ENCODE measurements at places on chromosomes 4 and X. TPM values are rescaled to one million over a fixed set of nuclear protein-coding genes. Genes with fewer than 3 reads are reported as not detected.

DNA sequence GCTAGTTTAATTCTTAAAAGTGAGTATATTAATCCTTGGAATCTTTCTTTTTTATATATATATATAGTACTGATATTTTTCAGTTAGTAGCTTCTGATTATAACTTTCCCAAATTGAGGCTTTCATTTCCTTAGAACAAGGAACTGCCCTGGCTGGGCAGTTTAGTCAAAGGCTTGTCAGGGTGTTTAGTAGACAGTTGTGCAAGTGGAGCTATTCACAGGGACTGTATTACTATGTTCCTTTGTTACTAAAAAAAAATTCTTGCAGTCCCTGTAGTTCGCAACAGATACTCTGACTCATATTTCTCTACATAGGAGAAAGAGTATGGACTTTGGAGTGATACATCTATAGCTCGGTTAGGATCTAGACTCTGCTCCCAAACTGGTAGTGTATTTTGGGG lies 20.8 kb downstream of the USO1 start:
- DNase-seq = no peak

DNA sequence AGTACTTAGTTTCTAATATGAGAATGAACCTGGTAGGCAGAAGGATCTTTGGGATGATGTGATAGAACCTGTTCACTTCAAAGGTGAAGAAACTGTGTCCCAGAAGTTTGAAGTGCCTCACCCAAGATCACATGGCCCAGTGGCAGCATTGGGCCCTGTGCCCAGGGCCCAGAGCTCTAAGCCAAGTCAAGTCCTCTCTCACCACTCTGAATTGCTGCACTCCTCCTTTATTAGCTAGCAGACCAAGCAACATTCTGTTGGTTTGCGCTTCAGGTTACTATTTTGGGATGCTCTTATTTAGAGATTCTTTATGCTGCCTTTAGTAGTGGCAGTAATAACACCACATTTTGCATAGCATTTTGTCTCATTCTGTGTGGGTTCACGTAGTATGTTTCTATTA lies 82.7 kb downstream of the PARM1 start:
- no peak for DNase-seq

DNA sequence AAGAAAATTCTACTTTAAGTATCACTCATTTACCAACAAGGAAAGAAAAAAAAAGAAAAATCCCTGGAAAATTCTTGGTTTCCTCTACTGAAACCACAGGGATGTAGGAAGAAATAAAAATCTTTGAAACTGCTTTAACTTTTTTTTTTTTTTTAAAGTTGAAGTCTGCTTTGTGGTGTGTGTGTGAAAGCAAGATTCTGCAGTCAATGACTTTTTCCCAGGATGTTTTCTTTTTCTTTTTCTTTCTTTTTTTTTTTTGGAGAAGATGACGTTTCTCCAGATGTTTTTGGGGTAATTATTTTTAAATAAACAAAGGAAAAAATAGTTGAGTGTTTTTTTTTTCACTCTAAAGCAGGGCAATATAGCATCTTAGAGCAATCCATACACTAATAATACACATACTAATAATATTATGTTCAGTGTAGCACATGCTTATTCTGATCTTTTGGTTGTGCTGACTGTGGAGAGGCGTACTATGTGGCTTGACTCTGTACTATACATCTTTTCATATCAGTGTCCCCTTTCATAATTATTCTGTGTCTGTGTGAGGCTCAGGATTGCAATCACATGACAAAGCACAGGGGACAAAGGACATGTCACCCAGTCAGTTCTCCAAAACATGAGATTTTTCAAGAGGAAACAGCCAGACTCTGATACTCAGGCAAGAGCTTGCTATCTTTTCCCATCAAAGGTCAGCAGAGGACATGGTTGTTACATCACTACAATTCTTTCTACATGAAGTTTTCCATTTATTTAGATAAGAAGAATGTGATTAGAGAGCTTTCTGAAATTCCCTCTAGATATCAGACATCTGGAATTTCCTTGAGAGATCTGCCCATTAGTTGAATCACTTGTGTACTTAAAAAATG lies 111.0 kb downstream of the PDE5A start:
- no peak for DNase-seq

GRCh38 chr4:43607827-43608461 lies 715.4 kb downstream of the GRXCR1 start:
- DNase-seq = no peak

PAGE2 gene
- polyA plus RNA-seq = not detected

DNA sequence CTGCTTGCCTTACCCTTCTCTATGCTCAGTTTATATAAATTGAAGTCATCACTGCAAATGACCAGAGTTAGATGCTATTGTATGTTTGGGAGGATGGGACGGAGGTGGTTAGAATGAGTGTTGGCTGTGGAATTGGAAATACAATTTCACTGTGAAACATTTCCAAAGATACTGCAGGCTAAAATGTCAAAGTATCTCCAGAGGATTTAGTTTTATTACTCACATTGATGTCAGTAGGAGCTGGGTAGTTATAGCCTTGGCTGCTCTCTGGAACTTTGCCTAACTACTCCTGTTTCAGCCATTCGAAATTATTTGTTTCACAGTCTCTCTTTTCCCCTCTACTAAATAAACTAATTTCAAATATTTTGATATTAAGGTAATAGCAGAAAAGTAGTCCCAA lies 92.6 kb upstream of the PPP3CA start:
- no peak for DNase-seq

GRCh38 chr4:101192244-101192643 lies 155.1 kb downstream of the PPP3CA start:
- no peak for DNase-seq

DNA sequence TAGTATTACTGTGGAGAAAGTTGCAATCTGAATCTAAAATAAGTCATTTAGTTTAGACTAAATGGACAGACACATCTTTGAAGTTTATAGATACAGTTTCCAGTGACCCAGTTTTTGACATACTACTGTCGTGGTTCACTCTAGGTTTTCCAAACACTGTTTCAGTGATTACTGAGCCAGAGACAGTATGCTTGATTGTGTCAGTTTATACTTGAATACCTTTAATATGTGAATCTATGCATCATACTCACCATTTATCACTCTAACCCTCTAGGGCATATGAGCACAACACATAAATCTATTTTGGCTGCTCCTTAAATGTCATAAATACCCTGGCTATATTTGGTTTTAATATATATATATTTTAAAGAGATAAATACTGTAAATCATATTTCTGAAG lies 173.5 kb downstream of the GRID2 start:
- no peak for DNase-seq

- no peak for DNase-seq
These were observed 52.9 kb downstream of the CNKSR2 start for GRCh38 chrX:21427086-21427485.

GRCh38 chr4:146004730-146005129 lies 66.1 kb upstream of the ZNF827 start:
- no peak for DNase-seq

- DNase-seq = no peak
These were observed 81.8 kb downstream of the MTMR1 start for GRCh38 chrX:150774798-150775568.

CDKL2 gene
- 18.0 TPM for polyA plus RNA-seq

DNA sequence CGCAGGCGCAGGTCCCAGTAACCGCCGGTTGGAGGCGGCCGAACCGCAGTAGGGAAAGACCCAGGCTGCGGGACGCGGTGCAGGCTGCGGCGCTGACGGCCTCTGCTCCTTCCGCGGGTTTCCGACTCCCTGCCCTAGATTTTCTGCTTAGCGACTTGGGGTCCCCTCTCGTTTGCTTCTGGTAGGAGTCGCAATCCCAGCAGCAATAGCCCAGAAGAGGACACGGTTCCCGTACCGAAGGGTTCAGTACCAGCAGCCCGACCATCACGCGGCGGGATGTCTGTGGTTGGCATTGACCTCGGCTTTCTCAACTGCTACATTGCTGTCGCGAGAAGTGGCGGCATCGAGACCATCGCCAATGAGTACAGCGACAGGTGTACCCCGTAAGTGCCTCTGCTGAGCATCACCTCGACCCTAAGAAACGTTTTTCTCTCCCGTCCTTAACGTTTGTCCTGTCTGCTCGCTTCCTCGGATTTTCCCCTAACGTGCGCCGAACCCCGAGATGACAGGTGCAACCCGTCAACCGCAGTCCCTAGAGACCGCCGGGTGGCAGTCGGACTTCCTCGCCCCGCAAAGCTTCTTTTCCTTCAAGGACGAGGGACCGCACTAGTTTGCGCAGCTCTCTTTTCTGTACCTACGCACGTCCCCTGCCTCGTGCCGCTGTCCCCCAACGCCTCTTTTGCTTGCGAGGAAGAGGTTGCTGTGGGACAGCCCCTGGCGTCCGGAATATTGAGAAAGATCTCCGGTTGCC lies at the start of gene HSPA4L:
Gene HSPA4L (plus strand): TSS at position 48 of the 751 bp plus-strand sequence. CDS start 229 bp downstream, at position 277.
- peak; percentile 36 for DNase-seq
